HL-60 (cell line): ENCODE measurements at places on chromosomes 1 and 21.

DNA sequence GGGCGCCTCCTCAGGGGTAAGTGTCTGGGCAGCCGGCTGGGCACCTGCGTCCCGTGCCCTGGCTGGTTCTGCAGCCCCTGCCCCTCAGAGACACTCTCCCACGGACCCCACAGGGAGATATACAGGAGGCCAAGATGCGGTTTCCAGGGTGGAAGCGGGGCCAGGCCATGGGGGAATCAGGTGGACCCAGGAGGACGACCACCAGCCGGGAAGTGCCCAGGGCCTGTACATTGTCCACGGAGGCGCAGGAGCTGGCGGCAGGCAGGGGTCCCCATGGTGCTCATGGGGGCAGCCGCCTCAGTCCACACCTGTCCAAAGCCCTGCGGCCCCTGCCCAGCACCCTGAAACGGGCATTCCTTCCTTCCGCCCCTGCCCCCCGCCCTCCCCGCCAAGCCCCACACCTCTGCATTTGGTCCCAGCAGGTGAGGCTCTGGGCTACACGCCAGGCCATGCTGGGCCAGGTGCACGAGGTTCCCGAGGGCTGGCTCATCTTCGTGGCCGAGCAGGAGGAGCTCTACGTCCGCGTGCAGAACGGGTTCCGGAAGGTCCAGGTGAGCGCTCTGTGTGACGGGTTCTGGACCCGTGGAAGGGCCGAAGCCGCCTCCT, 36.7 kb downstream of the SLC19A1 start:
- no peak for DNase-seq

- no peak for DNase-seq
Measured at GRCh38 chr1:222053790-222054294, 312.0 kb upstream of the DUSP10 start.

GRCh38 chr1:236280438-236281197, 1.1 kb downstream of the ERO1B start:
- peak; percentile 7 for DNase-seq

GRCh38 chr21:25938658-25939395, 204.1 kb downstream of the GABPA start:
- no peak for DNase-seq

GRCh38 chr1:196558411-196558810, 49.8 kb downstream of the KCNT2 start:
- DNase-seq, result no peak

- no peak for DNase-seq
Measured at GRCh38 chr1:197145446-197146024, 934 bp downstream of the ASPM start.

GRCh38 chr1:66745451-66745850, 6.8 kb upstream of the DYNLT5 start:
- DNase-seq, result no peak

DNA sequence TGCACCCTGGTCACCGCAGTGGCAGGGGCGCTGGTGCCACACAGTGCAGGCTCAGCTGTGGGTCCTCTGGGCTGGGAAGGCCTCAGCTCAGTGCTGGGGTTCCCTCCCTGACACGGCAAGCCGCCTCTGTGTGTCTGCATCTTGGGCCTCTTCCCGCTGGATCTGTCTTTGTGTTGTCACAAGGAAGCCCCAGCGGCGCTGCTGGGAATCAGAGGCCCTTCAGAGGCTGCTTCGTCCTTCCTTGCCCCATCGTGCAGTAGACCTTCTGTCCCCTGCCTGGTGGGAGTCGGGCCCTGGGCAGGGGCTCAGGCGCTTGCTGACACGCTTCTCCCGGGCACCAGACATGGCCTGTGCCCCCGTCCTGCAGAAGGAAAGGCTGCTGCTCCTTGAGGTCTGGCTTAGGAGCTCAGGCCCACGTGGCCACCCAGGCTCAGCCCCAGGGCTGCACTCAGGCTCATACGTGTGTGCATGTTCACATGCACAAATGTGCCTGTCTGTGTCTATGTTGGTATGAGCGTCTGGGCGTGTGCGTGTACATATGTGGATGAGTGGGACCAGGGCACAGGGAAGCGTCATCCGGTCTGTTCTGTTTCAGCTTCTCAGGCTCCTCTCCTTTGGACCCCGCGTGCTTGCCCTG, 24.3 kb upstream of the DIP2A start:
- DNase-seq, result no peak

DNA sequence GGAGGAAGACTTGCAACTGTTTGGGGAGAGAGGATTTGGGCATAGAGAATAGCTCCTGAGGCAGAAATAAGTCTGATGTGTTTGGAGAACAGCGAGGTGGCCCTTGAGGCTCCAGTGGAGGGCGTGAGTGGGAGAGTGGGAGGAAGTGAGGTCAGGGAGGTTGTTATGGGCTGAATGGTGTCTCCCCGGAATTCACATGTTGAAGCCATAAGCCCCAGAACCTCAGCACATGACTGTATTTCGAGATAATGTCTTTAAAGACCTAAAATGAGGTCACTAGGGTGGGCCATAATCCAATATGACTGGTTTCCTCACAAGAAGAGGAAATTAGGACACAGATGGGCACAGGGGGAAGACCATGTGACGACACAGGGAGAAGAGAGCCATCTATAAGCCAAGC, 17.9 kb upstream of the APP start:
- DNase-seq, result no peak

DNA sequence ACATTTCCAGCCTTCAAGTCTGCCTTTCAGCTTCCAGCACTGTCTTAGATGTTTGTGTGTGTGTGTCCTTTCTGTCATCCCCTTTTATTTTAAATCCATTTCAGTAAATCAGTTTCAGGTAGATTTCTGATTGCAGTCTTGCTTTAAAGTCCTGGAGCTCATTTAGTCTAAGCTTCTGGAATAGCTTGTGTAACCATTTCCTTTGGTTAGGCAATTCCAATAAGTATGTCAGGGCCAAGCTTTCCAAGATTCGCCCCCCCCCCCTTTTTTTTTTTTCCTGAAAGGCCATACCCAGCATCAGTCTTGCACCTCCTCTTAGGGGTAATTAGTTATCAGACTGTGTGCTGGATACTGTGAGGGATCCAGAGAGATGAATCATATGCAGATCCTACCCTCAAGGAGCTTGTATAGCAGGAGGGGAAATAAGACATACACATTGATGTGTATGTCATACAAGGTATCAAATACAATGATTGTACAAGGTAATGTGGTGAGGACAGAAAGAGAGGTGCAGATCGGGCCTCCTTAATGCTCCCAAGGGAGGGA, 41.3 kb downstream of the NFYC start:
- DNase-seq, result no peak

DNA sequence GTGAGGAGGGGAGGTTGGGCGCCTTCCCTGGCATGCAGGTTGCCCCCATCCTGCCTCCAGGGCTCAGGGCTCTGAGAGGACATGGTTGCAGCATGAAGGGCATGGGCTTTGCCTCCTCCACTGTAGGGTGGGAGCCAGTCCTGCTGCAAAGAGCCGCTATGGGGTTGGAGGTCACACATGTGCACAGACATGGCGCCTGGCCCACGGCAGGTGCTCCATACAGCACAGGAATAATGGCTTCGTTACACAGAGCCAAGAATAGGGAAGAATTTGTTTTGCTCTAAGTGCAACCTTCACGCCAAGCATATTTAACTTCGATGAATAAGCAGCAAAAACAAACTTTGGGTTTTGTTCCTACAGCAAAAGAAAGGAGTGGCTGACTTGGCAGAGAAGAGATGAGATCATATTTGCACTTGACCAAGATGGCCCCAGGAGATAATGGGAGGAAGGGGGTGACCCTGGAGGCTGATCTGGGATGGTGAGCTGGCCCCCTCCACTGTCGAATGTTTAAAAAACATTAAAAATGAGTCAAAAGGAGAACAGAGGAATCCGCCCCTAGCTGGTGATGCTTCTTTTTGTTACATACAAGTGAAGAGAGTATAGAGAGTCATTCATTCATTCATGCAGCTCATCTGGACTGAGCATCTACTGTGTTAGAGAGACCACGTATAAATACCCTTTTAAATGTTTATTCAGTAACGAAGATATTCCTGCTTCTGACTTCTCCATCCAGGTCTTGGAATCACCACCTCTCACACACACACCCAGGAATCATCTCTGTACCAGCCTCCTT, 12.4 kb upstream of the C2CD2 start:
- DNase-seq, result no peak

DNA sequence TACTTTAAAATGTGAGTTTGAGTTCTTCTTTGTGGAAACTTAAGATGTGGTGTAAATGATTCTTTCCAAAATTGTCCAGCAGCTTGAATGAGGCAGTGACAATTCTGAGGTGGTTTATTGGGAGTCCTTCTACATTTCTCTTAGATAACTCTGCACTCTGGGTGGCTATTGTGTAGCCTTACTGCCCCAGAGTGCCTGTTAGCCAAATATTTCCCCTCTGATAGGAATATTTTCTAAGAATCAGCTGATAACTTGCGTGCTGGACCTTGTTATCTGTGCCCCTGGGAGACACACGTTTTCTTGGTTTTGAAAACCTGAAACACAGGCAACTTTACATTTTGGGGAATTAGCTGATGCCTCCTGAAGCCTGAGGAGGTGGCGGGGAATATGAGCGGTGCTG, 91.6 kb downstream of the CD247 start:
- no peak for DNase-seq

- no peak for DNase-seq
Measured at GRCh38 chr1:84724128-84724860, 34.0 kb upstream of the SSX2IP start.

DNA sequence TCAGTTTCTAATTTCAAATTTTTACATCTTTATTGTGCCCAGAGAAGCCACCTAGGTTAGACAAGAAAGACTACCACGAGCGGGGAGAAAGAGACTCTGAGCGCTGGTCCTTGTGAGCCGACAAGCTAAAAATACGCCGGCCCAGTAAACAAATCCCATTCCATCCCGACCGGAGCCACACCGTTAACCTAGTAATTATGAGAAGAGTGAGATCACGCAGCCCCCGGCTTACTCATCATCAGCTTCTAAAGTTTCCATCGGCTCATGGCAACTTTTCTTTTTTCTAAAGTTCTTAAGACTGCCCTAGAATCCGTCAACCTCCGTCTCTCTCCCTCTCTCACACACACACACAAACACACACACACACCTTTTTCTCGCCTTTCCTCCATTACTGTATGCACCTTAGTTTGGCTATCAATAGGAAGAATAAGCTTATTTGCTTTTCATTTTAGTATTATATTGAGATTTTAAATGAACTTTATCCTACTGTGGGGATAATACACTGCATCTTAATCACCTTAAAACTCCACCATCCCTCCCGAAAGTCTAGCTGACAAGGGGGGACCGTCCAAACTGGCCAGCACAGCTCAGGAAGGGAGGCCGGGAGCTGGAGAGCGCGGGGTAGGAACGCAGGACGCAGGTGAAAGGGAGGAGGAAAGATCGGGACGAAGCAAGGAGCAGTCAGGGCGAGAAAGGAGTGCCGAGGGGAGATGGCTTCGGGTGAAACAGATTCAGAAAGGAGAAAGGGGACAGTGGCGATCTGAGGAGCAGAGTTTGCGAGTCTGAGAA, 728 bp downstream of the OTUD7B start:
- DNase-seq, result peak; percentile 16

- peak; percentile 26 for DNase-seq
Measured at GRCh38 chr1:77282187-77282865, 507 bp downstream of the AK5 start.
